ENCODE measurements at places on chromosomes 5 and 9.

GRCh38 chr5:173568703-173569102 lies 47.7 kb downstream of the BOD1 start:
- DNase-seq = no peak

GRCh38 chr9:116204252-116204882 lies 50.8 kb downstream of the PAPPA start:
- no peak for DNase-seq

DNA sequence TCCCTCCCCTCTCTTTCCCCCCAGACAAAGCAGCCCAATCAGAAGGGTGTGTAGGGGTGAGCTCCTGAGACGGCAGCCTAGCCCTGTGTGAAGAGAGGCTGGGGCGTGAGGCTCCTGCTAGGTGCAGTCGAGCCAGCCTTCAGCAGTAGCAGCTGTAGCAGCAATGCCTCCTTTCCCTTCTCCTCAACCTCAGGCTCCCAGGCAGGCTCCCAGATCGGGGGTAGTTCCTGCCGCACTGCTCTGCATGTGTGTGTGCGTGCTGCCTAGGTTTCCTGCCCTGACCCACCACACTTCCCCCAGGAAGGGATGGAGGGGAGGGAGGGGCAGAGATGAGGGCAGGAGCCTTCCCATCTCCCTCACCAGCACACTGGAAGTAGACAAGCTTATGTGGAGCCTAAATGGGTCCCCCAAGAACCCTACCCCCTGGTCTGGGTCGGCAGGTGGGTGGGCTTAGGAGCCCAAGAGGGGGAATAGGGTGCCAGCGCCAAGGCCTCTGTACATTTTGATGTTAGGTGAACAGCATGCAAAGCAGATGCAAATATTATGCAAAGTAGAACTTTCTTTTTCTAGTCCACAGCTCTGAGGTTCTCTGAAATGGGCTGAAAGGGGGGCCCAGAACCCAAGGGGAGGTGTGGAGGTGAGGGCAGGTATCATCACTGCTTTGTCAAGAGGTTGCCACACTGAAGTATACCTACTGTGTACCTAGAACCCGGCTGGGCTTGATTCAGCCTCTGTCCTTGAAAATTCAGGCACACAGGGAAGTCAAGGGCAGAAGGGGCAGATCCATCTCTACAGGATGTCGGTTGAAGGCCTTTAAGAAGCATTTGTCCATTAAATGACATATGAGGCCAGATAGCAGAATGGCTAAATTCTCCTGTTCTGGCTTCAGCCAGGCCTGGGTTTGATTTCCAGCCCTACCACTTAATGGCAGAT lies 57.8 kb downstream of the CXXC5 start:
- DNase-seq = no peak

- DNase-seq = no peak
Measured at GRCh38 chr9:109166771-109167601, at the start of gene FRRS1L. TSS of gene FRRS1L (minus strand) at chr9:109167249. CDS start at chr9:109167138, 111 bp downstream.
